ENCODE measurements at places on chromosomes 13 and 19. TPM values are rescaled to one million over a fixed set of nuclear protein-coding genes. Genes with fewer than 3 reads are reported as not detected.

The ZNF606 gene
- 48.9 TPM for total RNA-seq

The SPTBN4 gene
- total RNA-seq: 25.6 TPM

The SHC2 gene
- 8.9 TPM for total RNA-seq

The ZNF536 gene
- total RNA-seq: 18.2 TPM

The TMEM190 gene
- 0.49 TPM for total RNA-seq

The ICAM4 gene
- total RNA-seq: under 0.01 TPM

The GJA3 gene
- total RNA-seq: under 0.01 TPM

The LILRA1 gene
- total RNA-seq: 0.25 TPM

The ZNF100 gene
- 13.8 TPM for total RNA-seq

The ZNF296 gene
- total RNA-seq: under 0.01 TPM

The C19orf33 gene
- 1.2 TPM for total RNA-seq

The LGALS7 gene
- 0.74 TPM for total RNA-seq

The ERICH6B gene
- total RNA-seq: 0.25 TPM

The CAPN12 gene
- 0.25 TPM for total RNA-seq

The SLC35E1 gene
- 24.3 TPM for total RNA-seq

The SIGLEC6 gene
- total RNA-seq: not detected

All from temporal lobe (tissue), 4 donors.